ENCODE measurements at places on chromosomes 4 and X.

- DNase-seq: no peak
Observed at GRCh38 chr4:73447671-73448070, 11.7 kb downstream of the AFP start.

GRCh38 chr4:70874268-70875156, 27.7 kb upstream of the MOB1B start:
- no peak for DNase-seq

DNA sequence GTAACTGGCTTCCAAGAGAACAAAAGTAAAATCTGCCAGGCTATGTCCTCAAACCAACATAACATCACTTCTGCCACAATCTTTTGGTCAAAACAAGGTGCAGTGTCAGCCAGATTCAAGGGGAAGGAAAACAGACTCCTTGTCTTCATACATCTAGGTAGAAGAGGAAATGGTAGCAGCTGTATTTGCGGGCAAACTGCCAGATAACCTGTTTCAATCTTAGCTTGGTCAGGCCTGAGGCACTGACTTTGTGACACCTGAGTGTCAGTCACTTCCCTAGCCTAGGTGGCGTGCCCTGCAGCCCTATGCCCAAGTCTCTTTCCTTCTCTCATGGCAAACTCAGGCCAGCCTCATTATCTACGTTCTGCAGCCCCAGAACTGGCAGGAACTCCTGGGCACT, 146.2 kb upstream of the JADE1 start:
- DNase-seq: no peak

DNA sequence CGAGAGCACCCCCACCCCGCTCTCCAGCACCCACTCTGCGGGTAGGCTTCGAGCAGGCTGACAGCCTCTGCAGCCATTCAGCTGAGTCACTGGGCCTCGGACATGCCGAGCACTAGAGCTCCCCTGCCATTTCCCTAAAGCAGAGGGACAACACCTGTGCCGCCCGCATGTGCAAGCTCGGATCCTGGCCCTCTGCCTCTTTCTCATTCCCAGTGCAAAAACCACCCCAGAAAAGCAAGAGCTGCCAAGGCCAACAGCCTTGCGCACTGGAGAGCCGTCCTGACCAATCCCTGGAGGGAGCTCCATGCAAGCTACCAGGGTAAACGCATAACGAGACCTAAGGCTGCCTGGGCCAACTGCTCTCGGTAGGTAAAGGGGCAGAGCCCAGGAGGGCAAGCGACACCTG, 5.3 kb downstream of the HCFC1 start:
- DNase-seq: no peak

Measured in activated CD4-positive, alpha-beta T cell treated with anti-CD3 and anti-CD28 coated beads, Interleukin-2, amount 50 U/mL, for 1 hour (primary cell).